ENCODE measurements at places on chromosomes 6 and 20.

GRCh38 chr20:31851240-31851955, 6.0 kb upstream of the FOXS1 start:
- H3K4me3 ChIP-seq: no peak overlapping the region
- H3K27ac ChIP-seq: no peak overlapping the region
- H3K36me3 ChIP-seq: no peaks in the 10 kb centered on the region
- H3K27me3 ChIP-seq: peaks cover 64% of the 10 kb centered on the region
- no peaks in the 10 kb centered on the region for H3K4me1 ChIP-seq

GRCh38 chr20:48332555-48332954, 495.2 kb downstream of the PREX1 start:
- no peak overlapping the region for H3K27ac ChIP-seq
- no peak overlapping the region for H3K4me3 ChIP-seq
- no peaks in the 10 kb centered on the region for H3K36me3 ChIP-seq
- peaks cover 13% of the 10 kb centered on the region for H3K27me3 ChIP-seq

DNA sequence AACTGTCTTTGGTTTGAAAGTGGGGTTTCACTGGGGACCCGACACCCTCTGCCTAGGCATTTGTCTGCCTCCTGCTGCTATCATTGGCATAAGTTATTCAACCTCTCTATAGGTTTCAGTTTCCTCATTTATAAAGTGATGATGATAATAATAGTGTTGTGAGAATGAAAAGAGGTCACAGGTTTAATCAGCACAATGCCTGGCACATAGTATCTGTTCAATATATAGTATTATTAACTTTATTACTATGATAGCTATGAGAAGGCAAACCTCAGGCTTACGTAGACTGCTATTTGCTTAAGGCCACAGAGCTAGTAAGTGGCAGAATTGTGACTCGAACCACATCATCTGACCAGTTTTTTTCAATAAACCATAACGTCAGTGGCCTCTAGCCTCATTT, 256.8 kb downstream of the CDKAL1 start:
- no peaks in the 10 kb centered on the region for H3K27me3 ChIP-seq
- H3K27ac ChIP-seq: no peak overlapping the region
- H3K36me3 ChIP-seq: peaks cover 2% of the 10 kb centered on the region
- H3K4me3 ChIP-seq: no peak overlapping the region
- no peak for DNase-seq
- no peaks in the 10 kb centered on the region for H3K4me1 ChIP-seq

GRCh38 chr20:59141818-59142581, 21.6 kb upstream of the ZNF831 start:
- no peak overlapping the region for H3K27ac ChIP-seq
- H3K4me1 ChIP-seq: peaks cover 28% of the 10 kb centered on the region
- peak; percentile 48 for DNase-seq
- no peaks in the 10 kb centered on the region for H3K36me3 ChIP-seq

- H3K36me3 ChIP-seq: peaks cover 18% of the 10 kb centered on the region
- DNase-seq: peak; percentile 52
- no peaks in the 10 kb centered on the region for H3K27me3 ChIP-seq
- H3K4me3 ChIP-seq: peak overlapping the region; percentile 42
Measured at GRCh38 chr20:59948828-59949720, 8.9 kb downstream of the FAM217B start.

- H3K4me1 ChIP-seq: no peaks in the 10 kb centered on the region
- no peak overlapping the region for H3K27ac ChIP-seq
- H3K36me3 ChIP-seq: no peaks in the 10 kb centered on the region
- H3K27me3 ChIP-seq: no peaks in the 10 kb centered on the region
- no peak overlapping the region for H3K4me3 ChIP-seq
Measured at GRCh38 chr20:60437418-60437817, 479.2 kb downstream of the CDH26 start.

GRCh38 chr6:41413250-41413649, 77.8 kb downstream of the NCR2 start:
- no peak overlapping the region for H3K27ac ChIP-seq
- peaks cover 97% of the 10 kb centered on the region for H3K27me3 ChIP-seq
- no peak for DNase-seq
- H3K36me3 ChIP-seq: no peaks in the 10 kb centered on the region
- no peaks in the 10 kb centered on the region for H3K4me1 ChIP-seq

- no peaks in the 10 kb centered on the region for H3K4me1 ChIP-seq
- no peak overlapping the region for H3K4me3 ChIP-seq
- H3K27ac ChIP-seq: no peak overlapping the region
- no peak for DNase-seq
Measured at GRCh38 chr6:74248966-74249365, 553.0 kb downstream of the CD109 start.

DNA sequence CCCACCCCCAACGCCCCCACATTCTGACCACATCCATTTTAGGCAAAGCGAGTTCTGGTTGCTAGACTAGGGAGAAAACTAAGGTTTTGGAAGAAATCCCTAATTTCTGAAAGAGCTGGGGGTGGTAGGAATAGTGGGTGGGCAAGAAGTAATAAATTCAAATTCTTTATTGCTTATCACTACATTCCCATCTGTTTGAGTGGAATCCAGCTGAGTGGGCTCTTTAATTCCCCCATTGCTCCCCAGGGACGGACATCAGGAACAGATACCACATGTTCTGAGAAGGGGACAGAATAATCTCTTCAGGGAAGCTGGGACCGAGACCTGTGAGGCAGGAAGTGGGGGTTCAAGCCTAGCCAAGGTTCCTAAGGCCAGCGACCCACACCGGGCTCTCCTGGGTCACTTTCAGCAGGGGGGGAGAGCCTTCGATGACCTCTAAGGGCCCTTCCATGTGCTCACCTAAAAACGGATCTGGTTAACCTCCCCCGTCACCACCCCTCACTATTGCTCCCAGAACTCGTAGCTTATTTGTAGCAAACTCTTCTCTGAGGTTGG, 42.3 kb upstream of the MRPS10 start:
- H3K4me3 ChIP-seq: no peak overlapping the region
- H3K27me3 ChIP-seq: no peaks in the 10 kb centered on the region
- H3K36me3 ChIP-seq: peaks cover 14% of the 10 kb centered on the region
- no peak overlapping the region for H3K27ac ChIP-seq
- DNase-seq: no peak

DNA sequence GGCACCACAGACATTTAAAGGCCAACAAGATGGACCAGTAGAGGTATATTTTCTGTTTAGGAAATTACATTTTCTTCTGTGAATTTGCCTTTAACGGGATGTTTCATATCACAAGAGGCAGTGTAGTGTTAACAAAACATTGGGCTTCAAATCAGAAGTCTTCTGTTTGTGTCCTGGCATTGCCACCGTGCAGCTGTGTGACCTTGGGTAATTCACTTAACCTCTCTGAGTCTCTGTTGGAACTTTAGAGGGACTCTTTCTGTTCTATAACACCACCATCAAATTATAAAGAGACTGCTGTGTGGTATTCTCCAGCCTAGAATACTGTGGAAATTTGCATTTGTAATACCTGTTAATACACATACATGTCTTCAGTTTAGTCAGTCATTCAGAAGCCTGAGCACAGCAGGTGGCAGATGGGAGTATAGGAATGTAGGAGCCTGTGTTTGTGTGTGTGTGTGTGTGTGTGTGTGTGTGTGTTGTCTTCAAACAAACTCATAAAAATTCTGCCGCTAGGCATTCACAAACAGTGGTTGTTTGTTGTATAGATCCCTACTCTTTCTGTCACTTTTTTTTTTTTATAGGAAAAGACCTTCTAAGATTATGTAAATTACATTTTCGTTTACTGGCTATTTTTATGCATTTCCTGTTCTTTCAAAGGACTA, 22.6 kb downstream of the UST start:
- H3K27me3 ChIP-seq: peaks cover 41% of the 10 kb centered on the region
- peaks cover 10% of the 10 kb centered on the region for H3K4me1 ChIP-seq
- H3K4me3 ChIP-seq: no peak overlapping the region

- H3K27ac ChIP-seq: no peak overlapping the region
- H3K27me3 ChIP-seq: no peaks in the 10 kb centered on the region
- peaks cover 38% of the 10 kb centered on the region for H3K4me1 ChIP-seq
Measured at GRCh38 chr6:156866220-156867015, 89.2 kb downstream of the ARID1B start.

GRCh38 chr20:34581341-34582184, 23.0 kb downstream of the MAP1LC3A start:
- H3K27ac ChIP-seq: peak overlapping the region; percentile 93
- H3K27me3 ChIP-seq: no peaks in the 10 kb centered on the region
- H3K4me3 ChIP-seq: no peak overlapping the region
- DNase-seq: no peak
- H3K4me1 ChIP-seq: peaks cover 33% of the 10 kb centered on the region

DNA sequence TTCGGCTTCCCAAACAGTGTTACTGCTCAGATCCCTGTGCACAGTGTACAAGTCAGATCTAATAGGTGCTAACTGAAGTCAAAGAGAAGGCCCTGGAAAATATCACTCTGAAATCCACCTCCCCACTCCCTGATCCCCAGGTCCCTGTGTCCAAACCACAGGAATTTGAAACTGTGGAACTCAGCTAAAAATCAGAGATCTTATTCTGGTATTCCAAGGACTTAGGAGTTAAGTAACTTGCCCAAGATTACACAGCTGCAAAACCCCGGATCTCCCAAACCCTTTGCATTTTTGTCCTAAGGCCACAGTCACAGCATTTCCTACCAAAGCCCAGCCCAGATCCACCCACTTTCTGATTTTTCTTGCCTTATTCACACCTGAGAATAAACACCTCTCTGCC, 32.3 kb upstream of the SLC23A2 start:
- no peak for DNase-seq
- no peak overlapping the region for H3K4me3 ChIP-seq
- peaks cover 3% of the 10 kb centered on the region for H3K4me1 ChIP-seq
- no peaks in the 10 kb centered on the region for H3K36me3 ChIP-seq
- peaks cover 22% of the 10 kb centered on the region for H3K27me3 ChIP-seq
- H3K27ac ChIP-seq: no peak overlapping the region

DNA sequence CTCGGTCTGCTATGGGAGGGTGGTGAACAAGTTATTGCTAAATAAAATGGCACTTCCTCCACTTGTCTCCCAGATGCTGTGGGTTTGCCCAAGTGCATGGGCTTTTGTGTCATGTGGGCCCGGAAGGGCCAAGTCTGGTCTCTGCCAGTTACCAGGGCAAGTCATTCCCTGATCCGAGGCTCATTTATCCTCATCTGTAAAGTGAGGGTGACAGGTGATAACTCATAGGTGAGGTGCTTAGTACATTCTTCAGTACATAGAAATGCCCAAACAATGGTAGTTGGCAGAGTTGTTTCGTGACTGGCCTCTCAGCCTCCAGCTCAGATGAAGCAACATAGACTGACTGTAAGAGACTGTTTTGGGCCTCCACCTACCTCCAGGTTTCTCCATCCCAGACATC, 2.0 kb upstream of the MUCL3 start:
- peaks cover 2% of the 10 kb centered on the region for H3K4me1 ChIP-seq
- H3K27me3 ChIP-seq: peaks cover 87% of the 10 kb centered on the region
- DNase-seq: no peak
- no peak overlapping the region for H3K4me3 ChIP-seq
- H3K36me3 ChIP-seq: no peaks in the 10 kb centered on the region

- no peak overlapping the region for H3K4me3 ChIP-seq
- no peak for DNase-seq
- H3K27me3 ChIP-seq: peaks cover 4% of the 10 kb centered on the region
Measured at GRCh38 chr6:111925296-111925695, 52.0 kb upstream of the FYN start.

- no peak overlapping the region for H3K4me3 ChIP-seq
- no peak for DNase-seq
- H3K36me3 ChIP-seq: peaks cover 8% of the 10 kb centered on the region
- no peak overlapping the region for H3K27ac ChIP-seq
- no peaks in the 10 kb centered on the region for H3K27me3 ChIP-seq
Measured at GRCh38 chr6:12037798-12038197, 25.7 kb downstream of the HIVEP1 start.

GRCh38 chr6:24997231-24997630, 61.5 kb upstream of the RIPOR2 start:
- no peak for DNase-seq
- H3K36me3 ChIP-seq: peaks cover 54% of the 10 kb centered on the region
- no peaks in the 10 kb centered on the region for H3K27me3 ChIP-seq
- peaks cover 71% of the 10 kb centered on the region for H3K4me1 ChIP-seq

- H3K4me3 ChIP-seq: no peak overlapping the region
- H3K36me3 ChIP-seq: no peaks in the 10 kb centered on the region
- DNase-seq: no peak
- H3K27ac ChIP-seq: no peak overlapping the region
Measured at GRCh38 chr6:38035478-38035877, 216.0 kb downstream of the ZFAND3 start.

- H3K27ac ChIP-seq: no peak overlapping the region
- peaks cover 2% of the 10 kb centered on the region for H3K36me3 ChIP-seq
- H3K4me3 ChIP-seq: no peak overlapping the region
Measured at GRCh38 chr6:131013495-131013894, 49.5 kb downstream of the EPB41L2 start.

DNA sequence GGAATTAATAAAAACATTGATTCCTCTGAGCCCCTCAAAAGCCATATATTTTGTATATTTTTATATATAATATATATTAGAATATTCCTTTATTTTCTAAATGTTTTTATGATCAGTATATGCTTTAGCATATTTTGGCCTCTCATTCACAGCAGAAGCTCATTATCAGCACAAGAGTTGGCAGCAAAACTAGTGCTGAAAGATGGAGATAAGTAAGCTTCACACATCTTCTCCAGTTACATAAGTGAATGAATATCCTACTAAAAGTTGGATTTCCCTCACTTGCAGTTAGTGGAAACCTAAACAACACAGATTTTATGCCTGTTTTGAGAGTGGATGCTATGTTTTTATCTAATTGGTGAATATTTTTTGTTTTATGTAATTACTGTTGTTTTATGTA, 1303.8 kb upstream of the ADGRB3 start:
- H3K27me3 ChIP-seq: no peaks in the 10 kb centered on the region
- no peak overlapping the region for H3K4me3 ChIP-seq
- H3K27ac ChIP-seq: no peak overlapping the region
- DNase-seq: no peak

GRCh38 chr6:53594596-53594995, 49.7 kb upstream of the GCLC start:
- H3K27ac ChIP-seq: no peak overlapping the region
- H3K4me1 ChIP-seq: no peaks in the 10 kb centered on the region
- H3K4me3 ChIP-seq: no peak overlapping the region
- peaks cover 4% of the 10 kb centered on the region for H3K27me3 ChIP-seq
- no peaks in the 10 kb centered on the region for H3K36me3 ChIP-seq

- H3K4me3 ChIP-seq: no peak overlapping the region
- no peak for DNase-seq
- no peaks in the 10 kb centered on the region for H3K36me3 ChIP-seq
- H3K27ac ChIP-seq: no peak overlapping the region
Measured at GRCh38 chr6:127178746-127179145, 60.3 kb downstream of the RSPO3 start.

DNA sequence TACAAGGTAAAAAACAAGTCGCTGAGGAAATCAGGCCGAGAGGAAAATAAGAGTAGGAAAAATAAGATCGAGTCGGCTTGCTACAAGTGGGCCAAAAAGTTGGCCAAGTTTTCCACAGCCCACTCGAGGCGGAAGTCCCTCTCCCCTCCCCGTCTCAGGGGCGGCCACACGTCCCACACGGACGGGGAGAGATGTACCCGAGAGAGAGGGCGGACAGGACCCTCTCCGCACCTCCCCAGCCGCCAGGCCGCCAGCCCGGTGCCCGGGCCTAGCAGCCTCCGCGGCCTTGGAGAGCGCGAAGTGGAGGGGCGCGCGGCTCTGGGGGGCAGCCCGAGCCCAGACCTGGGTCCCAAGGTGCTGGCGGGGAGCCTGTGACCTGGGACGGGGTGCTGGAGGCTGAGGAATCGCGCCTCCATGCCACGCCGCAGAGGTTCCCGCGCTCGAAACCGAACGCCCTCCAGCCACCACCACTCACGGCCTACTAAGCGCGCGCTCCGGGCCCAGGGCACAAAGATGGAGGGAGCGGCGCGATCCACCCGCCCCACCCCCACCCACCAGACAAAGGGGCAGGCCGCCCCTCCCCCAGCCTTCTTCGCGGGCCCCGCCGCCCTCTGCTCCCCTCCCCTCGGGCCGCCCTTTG, 1.9 kb upstream of the HMGA1 start:
- H3K36me3 ChIP-seq: peaks cover 11% of the 10 kb centered on the region
- H3K4me3 ChIP-seq: peak overlapping the region; percentile 53
- no peak for DNase-seq
- H3K27ac ChIP-seq: peak overlapping the region; percentile 83

All from activated naive CD4-positive, alpha-beta T cell treated with anti-CD3 and anti-CD28 coated beads, Interleukin-2, amount 10 ng/mL, durations not matched to agents 7 days and 5 days (primary cell).